Amniotic epithelial cell (primary cell): ENCODE measurements at places on chromosomes 1 and 21.

GRCh38 chr21:19420565-19420964, 1017.0 kb upstream of the TMPRSS15 start:
- no peak for DNase-seq

DNA sequence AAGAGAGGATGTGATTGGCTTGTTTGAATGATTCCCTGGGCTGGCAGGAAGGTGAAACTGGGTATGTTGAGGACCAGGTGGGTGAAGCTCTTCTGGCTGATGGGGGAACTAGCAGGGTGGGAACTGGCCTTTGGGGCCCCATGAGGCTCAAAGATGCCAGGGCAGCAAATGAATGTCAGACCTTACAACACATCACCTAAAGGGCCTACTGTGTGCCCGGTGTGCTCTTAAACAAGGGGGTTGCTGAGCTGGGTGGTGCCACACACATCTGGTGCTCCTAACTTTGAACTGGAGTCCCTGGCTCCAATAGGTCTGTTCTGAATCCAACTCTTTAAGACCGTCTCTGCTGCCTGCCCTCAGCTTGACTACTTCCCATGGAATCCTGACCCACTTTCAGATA, 21.3 kb upstream of the HTR1D start:
- no peak for DNase-seq

DNA sequence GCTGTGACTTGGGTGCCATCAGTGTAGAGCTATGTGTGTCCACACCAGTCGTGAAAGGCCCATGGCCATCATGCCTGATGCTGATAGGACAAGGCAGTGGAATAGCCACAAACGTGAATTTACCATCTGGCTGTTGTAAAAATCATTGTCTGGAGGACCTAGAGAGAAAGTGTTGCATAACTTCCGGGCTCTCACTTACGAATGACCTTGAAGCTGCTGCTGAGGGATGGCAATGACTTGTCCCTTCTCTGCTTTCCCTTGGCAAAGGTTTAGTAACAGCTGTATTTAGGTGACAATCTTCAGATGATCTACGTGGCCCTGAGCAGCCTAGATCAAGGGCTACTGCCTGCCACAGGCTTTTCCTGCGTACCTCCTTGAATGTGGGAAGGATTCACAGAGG, 5.8 kb downstream of the ATP1B1 start:
- peak; percentile 70 for DNase-seq

DNA sequence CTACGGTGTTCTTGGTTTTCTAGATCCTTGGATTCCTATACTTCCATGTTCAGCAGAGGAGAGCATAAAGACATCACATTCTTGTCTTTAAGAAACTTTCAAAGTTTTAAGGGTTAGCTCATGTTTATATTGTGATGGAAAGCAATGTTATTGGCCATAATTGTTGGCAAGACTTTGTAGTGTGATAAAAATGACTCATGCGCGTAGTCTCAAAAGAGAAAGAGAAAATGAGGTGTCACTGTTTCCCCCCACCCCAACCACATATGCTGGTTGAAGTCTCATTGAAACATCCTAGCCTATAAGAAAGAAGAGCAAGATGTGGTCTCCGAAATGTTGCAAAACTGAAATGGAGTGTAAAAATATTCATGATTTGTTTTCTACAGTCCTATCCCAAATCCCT, 348.8 kb downstream of the PTBP2 start:
- DNase-seq: no peak

DNA sequence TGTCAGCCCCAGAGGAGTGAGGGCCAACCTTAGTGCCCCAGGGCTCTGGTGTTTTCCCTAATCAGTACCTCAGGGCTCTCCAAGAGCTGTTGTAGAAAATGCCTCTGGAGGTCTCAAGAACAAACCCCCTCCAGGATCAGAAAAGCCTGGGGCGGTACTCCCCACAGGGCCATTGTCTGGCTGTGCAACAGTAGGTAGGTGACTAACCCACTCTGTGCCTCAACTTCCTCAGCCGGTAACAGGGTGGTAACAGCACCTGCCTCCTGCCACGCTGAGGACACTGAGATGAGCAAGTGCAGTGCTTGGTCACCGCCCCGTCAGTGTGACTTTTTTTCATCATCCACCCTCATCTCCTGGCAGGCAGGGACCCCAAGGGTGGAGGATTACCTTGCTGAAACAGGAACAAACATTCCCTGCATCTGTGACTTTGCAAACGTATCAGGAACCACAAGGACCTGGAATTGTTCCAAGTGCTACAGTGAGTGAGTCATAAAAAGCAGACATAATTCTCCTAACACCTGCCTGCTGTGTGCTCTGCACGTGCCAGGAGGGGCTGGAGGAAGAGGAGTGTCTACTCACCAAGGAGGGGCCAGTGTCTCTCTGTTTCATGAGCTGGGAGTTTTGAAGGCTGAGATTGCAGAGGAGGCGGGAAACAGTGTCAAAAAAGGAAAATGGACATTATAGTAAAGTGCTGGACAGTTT, 440.8 kb downstream of the NPHP4 start:
- no peak for DNase-seq

- DNase-seq: peak; percentile 35
Measured at GRCh38 chr1:223670458-223671159, 5.1 kb upstream of the CAPN8 start.

DNA sequence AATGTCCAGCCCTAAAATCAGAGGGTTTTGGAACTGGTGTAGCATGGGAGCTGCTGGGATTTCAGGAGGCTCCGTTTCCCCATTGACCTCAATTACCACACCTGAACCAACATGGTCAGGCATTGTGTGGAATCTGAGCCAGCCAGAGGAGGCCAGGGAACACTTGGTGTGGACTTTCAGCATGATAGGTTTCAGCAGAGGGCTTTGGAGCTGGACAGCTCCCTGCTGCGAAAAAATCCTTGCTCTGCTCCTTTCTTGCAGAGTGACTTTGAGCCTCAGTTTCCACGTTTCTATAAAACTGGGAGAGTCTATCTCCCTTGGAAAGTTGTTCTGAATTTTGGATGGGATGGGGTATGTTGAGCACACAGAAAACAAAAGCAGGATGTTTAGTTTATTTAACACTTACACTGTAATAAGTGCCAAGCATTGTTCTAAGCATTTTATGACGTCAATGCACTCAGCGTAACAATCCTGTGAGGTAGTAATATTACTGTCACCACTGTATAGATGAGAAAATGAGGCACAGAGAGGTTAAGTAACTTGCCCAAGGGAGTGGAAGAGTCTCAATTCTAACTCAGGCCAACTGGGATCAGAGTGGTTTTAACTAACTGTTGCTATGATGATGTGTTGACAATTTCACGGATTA, 168.0 kb downstream of the GRIK3 start:
- DNase-seq: no peak

DNA sequence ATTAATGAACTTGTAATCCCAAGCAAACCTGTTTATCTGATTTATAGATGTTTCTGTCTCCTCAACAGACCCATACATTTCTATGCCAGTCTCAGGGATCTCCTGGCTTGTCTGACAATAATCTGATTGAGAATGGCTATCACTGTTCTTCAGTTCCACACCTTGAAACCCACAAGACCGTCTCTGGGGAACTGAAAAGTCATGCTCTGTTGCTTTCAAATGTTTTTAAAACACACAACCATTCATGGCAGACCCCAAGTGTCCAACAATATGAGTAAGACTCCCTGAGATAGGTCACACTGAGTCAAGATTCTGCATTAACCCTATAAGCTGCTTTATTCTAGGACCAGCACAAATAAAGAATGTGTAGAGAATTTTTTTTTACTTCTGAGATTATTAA, 611.2 kb upstream of the PLXNA2 start:
- DNase-seq: no peak

- no peak for DNase-seq
Measured at GRCh38 chr1:232355162-232356006, 274.5 kb downstream of the SIPA1L2 start.

GRCh38 chr1:46575778-46576177, 24.3 kb upstream of the KNCN start:
- DNase-seq: no peak
